ENCODE measurements at places on chromosomes 3 and 15.

DNA sequence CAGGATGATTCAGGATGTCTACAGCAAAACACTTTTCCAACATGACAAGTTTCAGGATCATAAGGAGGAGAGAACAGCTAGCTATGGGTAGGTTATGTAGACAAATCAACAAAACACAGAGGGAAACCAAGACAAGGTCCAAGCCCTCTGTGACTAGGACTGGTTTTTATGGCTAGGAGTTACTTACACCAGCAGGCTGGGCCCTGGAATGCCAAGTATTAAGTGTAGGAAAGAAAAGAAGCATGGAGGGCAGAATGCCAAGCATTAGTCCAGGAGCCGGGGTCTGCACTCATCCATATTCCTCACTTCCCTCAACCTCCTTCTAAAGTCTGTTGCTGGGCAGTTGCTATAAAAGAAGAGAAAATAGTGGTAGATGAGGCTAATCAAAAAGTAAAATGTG lies 35.3 kb upstream of the PPP2R3A start:
- no peak overlapping the region for H3K27ac ChIP-seq
- H3K27me3 ChIP-seq, result no peaks in the 10 kb centered on the region
- H3K36me3 ChIP-seq, result no peaks in the 10 kb centered on the region

DNA sequence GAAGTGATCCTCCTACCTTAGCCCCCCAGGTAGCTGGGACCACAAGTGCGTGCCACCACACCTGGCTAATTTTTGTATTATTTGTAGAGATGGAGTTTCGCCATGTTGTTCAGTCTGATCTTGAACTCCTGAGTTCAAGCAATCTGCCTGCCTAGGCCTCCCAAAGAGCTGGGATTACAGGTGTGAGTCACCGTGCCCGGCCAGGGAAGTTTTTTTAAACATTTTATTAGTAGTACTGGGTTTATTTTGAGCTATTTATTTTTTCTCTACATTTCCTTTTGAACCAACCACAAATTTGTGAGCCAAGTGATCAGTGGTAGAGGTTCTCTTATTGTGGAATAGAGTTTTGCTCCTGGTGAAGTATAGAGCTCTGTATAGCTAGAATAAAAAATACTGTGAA lies 33.7 kb downstream of the ARMC8 start:
- no peak for DNase-seq
- no peak overlapping the region for H3K4me3 ChIP-seq
- no peak overlapping the region for H3K27ac ChIP-seq
- no peaks in the 10 kb centered on the region for H3K4me1 ChIP-seq
- H3K36me3 ChIP-seq, result peaks cover 36% of the 10 kb centered on the region

- H3K4me1 ChIP-seq, result no peaks in the 10 kb centered on the region
- H3K27me3 ChIP-seq, result no peaks in the 10 kb centered on the region
- H3K4me3 ChIP-seq, result no peak overlapping the region
- H3K36me3 ChIP-seq, result no peaks in the 10 kb centered on the region
- DNase-seq, result no peak
- H3K27ac ChIP-seq, result no peak overlapping the region
These were observed 307.3 kb upstream of the CTDSPL start for GRCh38 chr3:37554364-37554763.

GRCh38 chr3:124113485-124113884 lies 121.6 kb upstream of the ROPN1 start:
- no peaks in the 10 kb centered on the region for H3K36me3 ChIP-seq
- no peak overlapping the region for H3K27ac ChIP-seq
- H3K4me3 ChIP-seq, result no peak overlapping the region
- DNase-seq, result no peak
- no peaks in the 10 kb centered on the region for H3K4me1 ChIP-seq

GRCh38 chr3:145817870-145818483 lies 343.0 kb downstream of the PLOD2 start:
- no peaks in the 10 kb centered on the region for H3K36me3 ChIP-seq
- DNase-seq, result no peak
- H3K27ac ChIP-seq, result no peak overlapping the region

DNA sequence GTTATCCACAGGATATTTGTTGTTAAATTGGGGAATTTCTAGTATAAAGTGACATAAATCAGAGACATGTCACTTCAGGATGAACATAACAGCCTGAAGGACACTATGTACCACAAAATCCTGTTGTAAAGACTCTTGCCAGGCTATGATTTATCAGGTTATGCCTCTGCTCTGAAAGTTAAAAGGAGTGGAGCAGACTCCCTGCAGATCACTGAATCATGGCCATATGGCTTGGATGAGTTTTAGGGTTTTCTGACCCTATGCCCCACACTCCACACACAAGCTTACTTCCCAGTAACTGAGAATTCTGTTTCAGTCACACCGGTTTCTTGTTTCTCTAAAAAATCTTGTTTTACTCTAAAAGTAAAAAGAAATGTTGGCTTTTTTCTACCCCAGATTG lies 869.4 kb downstream of the NAALADL2 start:
- H3K27me3 ChIP-seq, result no peaks in the 10 kb centered on the region
- no peaks in the 10 kb centered on the region for H3K36me3 ChIP-seq
- no peak for DNase-seq

- peak within 1 kb of the TSS; percentile 85 for H3K27ac ChIP-seq
- H3K4me3 ChIP-seq, result peak within 1 kb of the TSS; percentile 80
- H3K36me3 ChIP-seq, result no peaks in the 10 kb centered on the region
- peak; percentile 79 for DNase-seq
These were observed at the start of gene TCF12 for GRCh38 chr15:56918046-56918938. Gene TCF12 (plus strand): TSS chr15:56918644. CDS start chr15:56919914, 1,270 bp downstream.

- H3K4me3 ChIP-seq, result no peak overlapping the region
- DNase-seq, result no peak
- H3K27ac ChIP-seq, result no peak overlapping the region
- no peaks in the 10 kb centered on the region for H3K4me1 ChIP-seq
- no peaks in the 10 kb centered on the region for H3K27me3 ChIP-seq
These were observed 435.4 kb upstream of the GOLIM4 start for GRCh38 chr3:168531116-168531515.

GRCh38 chr3:178002113-178002512 lies 534.1 kb upstream of the KCNMB2 start:
- no peak for DNase-seq
- H3K36me3 ChIP-seq, result no peaks in the 10 kb centered on the region
- H3K4me3 ChIP-seq, result no peak overlapping the region
- peak overlapping the region; percentile 45 for H3K27ac ChIP-seq
- H3K4me1 ChIP-seq, result peaks cover 43% of the 10 kb centered on the region
- H3K27me3 ChIP-seq, result no peaks in the 10 kb centered on the region

DNA sequence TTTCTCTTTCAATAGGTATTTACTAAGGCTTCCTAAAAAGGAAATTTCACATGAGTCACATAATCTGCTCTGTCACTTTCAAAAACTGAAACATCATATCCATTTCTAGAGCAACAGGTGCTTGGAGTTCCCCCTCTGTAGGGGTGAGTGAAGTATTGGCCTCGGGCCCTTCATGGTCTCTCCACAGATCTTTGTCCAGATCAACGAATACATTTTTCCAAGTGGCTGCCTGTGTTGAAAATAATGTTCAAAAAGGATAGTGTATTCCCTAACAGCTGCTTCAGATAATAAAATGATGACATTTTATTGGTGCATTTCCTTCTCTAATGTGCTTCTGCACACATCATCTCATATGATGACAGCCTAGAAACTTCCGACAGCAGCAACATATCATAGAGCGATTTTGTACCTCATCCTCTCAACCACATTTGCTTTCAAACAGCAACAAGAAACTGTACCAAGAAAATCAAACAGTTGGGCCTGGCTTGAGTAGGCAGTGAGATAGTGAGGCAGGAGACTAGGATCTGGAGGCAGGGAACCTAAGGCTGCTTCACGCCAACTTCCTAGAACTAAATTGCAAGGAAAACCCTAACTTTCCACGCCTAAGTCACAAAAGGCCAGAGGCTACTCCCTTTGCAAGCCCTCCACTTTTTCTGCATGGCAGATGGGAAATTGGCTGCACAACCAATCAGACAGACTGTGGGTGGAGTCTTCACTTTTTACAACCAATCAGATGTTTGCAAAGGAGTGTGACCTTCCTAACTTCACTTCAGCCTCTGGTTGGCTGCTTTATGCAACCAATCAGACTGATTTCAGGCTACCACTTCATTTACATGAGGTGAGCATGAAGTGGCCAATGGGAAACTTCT lies 340.2 kb downstream of the LRRC3B start:
- no peak for DNase-seq
- H3K4me1 ChIP-seq, result no peaks in the 10 kb centered on the region
- no peak overlapping the region for H3K27ac ChIP-seq

Measured in T-cell (primary cell).